ENCODE measurements at places on chromosomes 13 and 19.
A peak's percentile ranks its signal among the peaks of the same experiment; 100 is the strongest.

- DNase-seq, result peak; percentile 92
Observed at GRCh38 chr13:97567510-97568243, 133.7 kb downstream of the RAP2A start.

- peak; percentile 53 for DNase-seq
Observed at GRCh38 chr19:2613507-2614295, 88.8 kb downstream of the GNG7 start.

- peak; percentile 26 for DNase-seq
Observed at GRCh38 chr19:49746206-49746958, 16.7 kb downstream of the TSKS start.

DNA sequence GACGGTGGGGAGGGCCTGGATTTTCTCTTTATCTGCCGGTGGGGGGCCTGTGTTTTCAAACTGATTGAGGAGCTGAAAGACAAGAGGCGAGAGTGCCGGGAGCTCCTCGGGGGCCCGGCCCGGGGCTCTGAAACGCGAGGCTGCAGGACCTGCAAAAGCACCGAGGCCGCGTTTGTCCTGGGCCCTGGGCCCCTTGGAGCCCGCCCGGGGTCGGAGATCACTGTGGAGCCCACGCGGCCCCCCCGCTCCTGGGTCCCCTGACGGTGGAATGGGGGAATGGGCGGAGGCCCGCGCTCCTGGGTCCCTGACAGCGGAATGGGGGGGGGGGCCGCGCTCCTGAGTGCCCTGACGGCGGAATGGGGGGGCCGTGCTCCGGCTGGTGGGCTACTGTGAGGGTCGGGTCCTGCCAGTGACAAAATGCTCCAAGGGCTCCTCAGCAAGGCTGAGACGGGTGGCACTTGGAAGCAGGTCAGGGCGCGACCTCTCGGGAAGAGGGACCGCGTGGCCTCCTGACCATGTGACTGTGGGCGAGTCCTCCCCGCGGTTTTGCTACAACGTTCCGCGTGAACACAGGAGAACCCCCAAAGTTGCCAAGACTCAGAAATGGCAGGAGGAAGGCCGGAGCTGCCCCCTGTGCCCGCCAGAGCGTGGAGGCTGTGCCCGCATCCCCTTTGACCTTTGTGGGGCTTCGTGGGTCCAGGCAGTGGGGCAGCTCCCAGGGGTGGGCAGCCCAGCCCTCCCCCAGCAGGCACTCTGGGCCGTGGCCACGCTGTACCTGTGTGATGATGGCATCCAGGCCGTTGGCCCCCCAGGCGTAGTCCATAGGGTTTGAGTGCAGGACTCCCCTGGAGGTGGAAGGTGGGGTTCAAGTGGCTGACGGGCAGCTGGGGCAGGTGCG is 9.5 kb downstream of the FGF22 start:
- DNase-seq, result no peak

DNA sequence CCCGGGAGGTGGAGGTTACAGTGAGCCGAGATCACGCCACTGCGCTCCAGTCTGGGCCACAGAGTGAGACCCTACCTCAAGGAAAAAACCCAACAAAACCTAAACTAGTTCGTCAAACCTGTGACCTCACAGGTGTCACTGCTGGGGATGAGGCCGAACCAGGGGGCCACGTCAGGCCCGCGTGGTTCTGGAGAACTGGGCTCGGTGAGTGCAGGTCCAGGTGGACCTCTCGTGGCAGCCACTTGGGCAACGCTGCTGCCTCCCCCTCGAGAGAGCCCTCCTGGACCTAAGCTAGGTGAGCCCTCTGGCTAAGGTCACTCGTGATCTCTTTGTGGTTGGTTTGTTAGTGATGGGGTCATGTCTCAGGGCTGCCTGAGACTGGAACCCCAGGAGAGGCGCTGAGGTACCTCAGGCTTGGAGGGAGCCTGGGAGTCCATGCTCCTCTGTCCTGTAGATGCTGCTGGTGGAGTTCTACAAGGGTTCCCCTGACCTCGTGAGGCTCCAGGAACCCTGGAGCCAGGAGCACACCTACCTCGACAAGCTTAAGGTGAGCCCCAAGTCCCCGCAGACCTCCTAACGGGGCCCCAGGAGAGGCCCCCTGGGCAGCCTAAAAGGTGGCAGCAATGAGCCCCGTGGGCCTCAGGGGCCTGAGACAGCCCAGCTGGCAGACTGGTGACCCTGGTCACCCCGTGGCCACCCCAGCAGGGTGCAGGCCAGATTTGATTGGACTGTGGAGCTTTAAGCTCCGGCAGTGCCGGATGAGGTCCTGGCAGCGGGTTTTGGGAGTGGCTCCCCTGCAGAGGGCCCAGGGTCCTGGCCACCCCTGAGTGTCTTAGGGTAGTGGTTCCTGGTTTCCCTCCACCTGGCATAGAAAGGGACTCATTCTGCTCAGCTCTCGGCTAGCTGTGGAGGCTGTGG is 15.6 kb downstream of the MPND start:
- no peak for DNase-seq

DNA sequence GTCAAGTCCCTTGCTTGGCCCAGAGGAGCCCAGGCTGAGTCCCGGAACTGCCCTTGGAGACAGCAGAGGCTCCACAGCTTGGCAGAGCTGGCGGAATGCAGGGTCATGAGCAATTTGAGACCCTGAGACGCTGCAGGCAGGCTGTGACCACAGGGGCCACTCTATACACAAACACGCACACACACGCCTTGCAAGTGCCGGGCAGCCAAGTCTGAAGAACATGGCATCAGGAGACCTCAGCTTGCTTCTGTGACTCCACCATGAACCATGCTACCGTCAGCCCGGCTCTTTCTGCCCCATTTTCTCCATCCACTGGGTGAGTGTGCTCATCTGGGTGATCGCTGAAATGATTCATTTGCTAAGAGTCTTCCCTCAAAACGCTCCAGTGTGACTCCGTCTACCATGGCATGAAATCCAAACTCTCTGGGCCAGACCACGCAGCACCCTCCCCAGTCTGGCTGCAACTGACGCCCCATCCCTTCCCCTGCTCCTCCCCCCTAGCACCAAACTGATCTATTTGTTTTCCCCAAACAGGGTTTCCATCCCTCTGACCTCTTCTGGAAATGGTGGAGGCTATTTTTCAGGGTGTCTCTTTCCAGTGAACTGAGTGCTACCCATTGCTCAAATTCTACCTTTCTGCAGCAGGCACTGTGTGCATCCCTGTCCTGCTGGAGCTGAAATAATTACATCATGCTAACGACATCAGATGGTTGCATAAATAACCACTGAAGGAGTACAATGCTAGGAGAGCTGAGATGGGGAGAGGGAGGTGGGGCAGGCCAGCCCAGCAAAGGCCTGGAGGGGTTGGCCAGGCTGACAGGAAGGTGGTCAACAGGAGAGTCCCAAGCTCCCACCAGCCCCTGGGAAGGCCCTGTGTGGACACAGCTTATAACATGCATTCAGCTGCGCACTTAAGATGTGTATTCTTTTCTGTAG is 3.1 kb downstream of the CARS2 start:
- DNase-seq, result peak; percentile 23

GRCh38 chr13:114230117-114230516 is 4.6 kb upstream of the CDC16 start:
- DNase-seq, result no peak

- DNase-seq, result peak; percentile 80
Observed at GRCh38 chr13:42048684-42049453, 421 bp downstream of the DGKH start.

DNA sequence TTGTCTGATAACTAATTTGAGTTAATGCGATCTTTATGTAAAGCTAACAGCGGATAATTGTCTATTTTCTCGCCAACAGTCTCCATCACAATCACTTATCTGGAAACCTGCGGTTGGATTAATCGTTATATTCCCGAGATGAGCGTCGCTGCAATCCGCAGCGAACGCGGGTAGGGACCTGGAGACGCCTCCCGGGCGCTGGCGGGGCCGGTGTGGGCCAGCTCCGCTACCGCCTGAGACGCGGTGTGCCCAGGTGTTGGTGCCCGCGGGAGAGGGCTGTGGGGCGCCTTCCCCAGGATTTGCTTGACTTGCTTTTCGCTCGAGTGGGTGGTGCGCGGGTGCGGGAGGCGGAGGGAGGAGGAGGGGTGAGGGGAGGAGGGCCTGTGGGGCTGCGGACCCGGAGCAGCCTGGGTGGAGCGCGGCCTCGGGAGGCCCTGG is 38.3 kb downstream of the SOX1 start:
- no peak for DNase-seq

DNA sequence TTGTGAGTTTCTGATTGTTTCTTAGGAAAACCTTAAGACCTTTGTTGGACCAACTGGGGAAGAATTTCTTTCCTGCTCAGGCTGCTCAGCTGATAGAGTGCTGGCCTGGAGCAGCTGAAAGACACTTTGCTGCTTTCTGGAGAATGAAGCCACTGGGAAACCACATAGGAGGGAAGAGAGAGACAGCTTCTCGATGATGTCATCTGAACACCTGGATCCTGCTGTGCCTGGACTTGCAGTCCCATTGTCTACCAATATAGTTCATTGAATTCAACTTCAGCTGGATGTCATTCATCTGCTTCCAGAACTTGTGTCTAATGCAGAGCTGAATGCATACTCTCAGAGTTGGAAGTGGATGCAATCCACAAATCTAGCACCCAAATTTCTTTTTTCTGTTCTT is 34.3 kb upstream of the TSHZ3 start:
- DNase-seq, result peak; percentile 84

DNA sequence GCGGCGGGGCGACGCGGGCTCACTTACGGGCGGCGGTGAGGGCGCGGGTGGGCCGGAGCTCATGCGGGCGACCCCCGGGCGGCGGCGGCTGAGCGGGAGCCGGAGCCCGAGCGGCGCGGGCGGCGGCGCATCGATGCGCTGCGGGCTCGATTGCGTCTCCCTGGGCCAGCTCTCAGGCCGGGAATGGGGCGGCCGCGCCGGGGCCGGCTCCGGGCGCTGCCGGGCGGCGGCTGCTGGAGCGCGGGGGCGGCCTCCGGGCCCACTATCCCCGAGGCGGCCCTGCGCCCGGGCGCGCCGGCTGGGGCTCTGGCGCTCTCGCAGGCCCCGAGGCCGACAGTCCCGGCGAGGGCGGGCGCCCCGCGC is 1.4 kb upstream of the TSHZ3 start:
- peak; percentile 70 for DNase-seq

GRCh38 chr19:3175781-3176714 is 2.5 kb upstream of the S1PR4 start:
- DNase-seq, result peak; percentile 96

DNA sequence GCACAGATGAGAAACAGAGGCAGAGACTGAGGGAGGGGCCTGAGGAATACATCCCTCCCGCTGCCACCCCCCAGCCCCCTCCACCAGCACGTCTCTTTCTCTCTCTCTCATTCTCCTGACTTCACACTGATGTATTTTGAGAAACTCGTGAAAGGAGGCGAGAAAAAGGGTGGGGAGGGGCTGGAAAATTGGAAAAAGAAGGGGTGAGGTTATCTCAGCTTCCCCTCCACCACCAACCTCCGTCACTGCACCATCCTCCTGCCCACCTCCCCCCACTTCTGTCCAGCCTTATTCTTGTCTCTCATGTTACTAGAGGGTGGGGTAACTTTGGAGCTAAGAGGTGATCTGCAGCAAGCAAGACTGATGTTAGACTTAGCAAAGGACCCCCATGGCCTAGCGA is 1.5 kb downstream of the SLC17A7 start:
- DNase-seq, result no peak

All from epithelial cell of esophagus (primary cell).